CD4-positive, alpha-beta T cell treated with Interleukin-15 for 1 hour (primary cell): ENCODE measurements at places on chromosomes 2 and 18.
A peak's percentile ranks its signal among the peaks of the same experiment; 100 is the strongest.

GRCh38 chr18:49749563-49749962 lies 63.8 kb downstream of the ACAA2 start:
- DNase-seq: no peak

DNA sequence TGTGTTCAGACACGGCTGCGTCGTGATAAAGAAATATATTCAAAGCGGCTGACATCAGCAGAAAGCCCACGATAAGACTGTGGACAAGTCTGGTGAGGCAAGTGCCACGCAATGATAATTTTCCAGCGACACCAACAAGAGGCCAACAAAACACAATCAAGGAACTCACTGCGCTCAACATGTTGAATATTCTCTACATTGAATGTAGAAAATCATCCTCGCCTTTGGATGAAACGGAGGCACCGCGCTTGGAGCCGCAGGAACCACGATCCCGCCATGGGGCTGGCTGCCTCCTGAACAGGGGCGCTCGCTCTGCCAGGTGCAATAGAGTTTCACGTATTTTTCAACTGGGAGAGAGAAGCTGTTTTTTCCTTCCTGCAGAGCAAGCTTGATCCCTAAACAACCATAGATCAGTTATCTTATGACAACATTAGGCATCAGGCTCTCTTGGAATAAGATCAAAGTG lies 220.3 kb downstream of the ATAD2B start:
- peak; percentile 14 for DNase-seq

- no peak for DNase-seq
Measured at GRCh38 chr2:111662771-111663470, 221.1 kb downstream of the ANAPC1 start.

GRCh38 chr18:58975781-58976180 lies 111.1 kb downstream of the ZNF532 start:
- no peak for DNase-seq

DNA sequence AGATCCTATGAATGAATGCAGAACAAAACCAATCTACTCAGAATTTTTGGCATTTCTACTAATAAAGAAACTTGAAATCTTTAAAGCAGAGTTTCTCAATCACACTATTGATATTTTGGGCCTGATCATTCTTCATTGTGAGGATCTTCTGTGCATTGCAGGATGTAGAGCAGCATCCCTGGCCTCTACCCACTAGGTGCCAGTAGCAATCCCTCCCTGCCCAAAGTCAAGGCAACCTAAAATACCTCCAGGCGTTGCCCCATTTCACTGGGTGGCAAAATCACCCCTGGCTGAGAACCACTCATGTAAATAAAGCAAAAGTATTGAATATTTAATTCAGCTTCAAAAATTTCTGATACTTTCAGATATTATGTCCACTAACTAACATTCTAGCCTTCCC lies 213.0 kb downstream of the SP3 start:
- no peak for DNase-seq

DNA sequence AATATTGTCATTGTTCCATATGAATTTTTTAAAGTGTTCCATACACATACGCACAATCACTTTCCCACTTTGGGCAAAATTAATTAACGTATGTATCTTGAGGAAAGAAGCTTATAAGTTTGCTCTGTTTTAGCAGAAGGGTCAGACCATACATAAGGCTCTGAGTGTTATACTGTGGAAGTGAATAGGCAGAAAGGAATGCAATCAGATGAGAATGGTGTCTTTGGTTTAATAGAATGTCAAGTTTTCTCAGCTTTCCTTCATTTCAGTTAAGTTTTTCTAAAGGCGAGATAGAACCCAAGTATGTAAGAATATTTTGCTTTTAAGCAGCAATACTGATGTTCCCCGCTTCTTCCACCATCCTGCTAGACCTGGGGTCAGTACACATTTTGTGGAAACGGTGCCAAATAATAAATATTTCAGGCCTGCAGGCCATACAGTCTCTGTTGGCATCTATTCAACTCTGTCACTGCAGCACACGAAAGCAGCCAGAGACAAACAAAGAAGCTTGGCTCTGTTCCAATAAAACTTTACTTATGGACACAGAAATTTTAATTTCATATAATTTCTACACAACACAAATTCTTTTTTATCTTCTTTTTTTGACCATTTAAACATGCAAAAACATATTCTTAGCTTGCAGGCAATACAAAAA lies 100.6 kb downstream of the UPP2 start:
- DNase-seq: no peak

GRCh38 chr2:82237994-82238662 lies 1933.6 kb upstream of the LRRTM1 start:
- no peak for DNase-seq

- DNase-seq: no peak
Measured at GRCh38 chr2:214989187-214989586, 149.2 kb downstream of the ABCA12 start.

DNA sequence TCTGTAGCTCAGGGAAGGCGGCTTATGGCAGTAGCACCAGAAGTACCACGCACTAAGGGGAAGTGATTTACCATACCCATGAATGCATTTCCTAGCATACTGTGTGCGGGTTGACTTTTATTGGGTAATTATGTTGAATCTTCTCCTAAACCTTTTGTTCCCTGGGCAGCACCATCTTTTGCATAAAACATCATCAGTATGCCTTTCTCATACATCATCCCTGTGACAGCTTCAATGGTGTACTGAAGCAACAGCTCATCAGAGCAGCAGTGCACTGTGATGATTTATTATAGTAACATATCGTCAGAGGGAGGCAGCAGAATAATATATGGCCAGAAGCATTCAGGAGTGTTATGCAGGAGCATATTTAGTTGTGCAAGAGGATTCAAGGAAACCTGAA lies 204.9 kb downstream of the CDH7 start:
- DNase-seq: no peak

DNA sequence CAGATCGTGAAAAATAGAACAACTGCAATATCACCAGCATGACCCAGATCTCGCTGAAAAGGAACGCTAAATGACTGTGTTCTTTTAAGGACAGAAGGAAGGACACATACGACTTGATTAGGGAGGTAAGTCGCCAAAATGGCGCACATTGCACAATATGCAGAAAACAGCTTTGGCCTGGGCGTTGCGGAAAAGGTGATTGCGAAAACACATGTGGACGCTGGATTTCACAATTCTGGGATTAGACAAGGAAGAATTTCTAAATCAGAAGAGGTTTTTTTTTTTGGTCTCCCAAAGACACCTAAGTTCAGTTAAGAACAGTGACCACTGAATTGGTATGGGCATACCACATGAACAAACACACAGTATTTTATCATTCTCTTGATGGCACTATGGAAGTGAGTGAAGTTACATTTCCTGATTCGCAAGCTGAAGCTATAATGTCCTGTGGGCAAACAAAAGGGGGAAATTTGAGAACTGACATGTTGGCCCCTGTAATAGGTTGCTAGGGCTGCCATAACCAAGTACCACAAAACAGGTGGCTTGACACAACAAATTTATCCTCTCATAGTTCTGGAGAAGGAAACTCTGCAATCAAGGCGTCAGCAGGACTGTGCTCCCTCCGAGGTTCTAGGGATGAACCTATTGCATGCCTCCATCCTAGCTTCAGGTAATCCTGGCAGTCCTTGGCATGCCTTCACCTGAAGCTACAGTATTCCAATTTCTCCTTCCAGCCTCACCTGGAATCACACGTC lies 25.8 kb upstream of the ERICH2 start:
- no peak for DNase-seq

- DNase-seq: no peak
Measured at GRCh38 chr2:55459279-55459678, 39.6 kb upstream of the CCDC88A start.

GRCh38 chr2:128841803-128842202 lies 523.1 kb upstream of the HS6ST1 start:
- no peak for DNase-seq

GRCh38 chr18:36608107-36608506 lies 220.7 kb downstream of the TPGS2 start:
- no peak for DNase-seq

- no peak for DNase-seq
Measured at GRCh38 chr2:215799194-215799593, 214.2 kb downstream of the MREG start.

DNA sequence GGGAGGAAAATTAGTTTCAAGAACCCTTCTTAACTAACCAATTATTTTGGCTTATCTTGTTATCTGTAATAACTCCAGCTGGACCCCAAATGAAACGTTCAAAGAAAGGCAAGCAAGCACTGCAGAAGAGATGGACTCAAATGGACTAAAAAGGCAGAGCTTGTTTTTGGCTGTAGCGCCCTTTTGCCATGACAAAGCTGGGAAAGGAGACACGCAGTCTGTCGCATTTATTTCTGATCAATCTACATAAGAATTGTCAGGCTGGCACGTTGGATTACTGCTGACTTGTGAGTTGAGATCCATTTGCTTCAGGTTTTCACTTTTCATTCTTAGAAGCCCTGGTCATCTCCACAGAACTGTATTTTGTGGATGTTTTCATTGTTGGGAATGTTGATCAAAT lies 402.9 kb downstream of the TMEM182 start:
- no peak for DNase-seq

- DNase-seq: no peak
Measured at GRCh38 chr2:178976351-178976750, 73.6 kb downstream of the CCDC141 start.

- DNase-seq: no peak
Measured at GRCh38 chr2:159082119-159082518, 113.7 kb downstream of the TANC1 start.

DNA sequence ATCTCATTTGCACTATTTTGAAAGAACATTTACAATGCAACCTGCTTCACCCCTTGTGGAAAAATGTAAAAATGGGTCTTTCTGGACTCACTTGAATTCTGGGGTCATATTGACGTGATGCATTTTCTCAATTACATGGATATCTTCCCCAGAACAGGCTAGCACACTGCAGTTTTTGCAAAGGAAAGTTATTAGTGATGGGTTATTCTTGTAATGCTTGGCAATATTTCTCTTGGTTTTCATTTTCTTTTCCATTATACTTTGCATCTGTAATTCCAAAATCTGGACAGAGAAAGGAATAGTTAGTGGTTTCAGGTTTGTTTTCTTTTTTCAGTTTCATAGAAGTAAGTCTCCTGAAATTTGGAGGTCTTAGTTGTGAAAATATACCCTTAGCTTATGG lies 24.8 kb upstream of the FAP start:
- DNase-seq: no peak

DNA sequence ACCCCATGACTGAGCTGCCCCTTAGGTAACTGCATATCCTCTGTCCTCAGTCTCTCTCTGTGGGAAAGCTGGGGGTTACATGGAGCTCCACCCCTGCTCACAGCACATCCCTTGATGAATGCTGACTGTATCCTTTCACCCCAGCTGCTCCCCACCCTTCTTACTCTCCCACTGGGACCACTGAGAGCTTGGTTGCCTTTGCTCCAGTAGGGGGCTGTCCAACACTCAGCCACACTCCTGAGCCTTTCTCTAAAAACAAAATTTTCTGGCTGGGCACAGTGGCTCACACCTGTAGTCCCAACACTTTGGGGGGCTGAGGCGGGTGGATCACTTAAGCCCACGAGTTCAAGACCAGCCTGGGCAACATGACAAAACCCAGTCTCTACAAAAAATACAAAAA lies 89.2 kb upstream of the MSH2 start:
- no peak for DNase-seq

- DNase-seq: no peak
Measured at GRCh38 chr2:200383380-200384110, 77.1 kb downstream of the SPATS2L start.

DNA sequence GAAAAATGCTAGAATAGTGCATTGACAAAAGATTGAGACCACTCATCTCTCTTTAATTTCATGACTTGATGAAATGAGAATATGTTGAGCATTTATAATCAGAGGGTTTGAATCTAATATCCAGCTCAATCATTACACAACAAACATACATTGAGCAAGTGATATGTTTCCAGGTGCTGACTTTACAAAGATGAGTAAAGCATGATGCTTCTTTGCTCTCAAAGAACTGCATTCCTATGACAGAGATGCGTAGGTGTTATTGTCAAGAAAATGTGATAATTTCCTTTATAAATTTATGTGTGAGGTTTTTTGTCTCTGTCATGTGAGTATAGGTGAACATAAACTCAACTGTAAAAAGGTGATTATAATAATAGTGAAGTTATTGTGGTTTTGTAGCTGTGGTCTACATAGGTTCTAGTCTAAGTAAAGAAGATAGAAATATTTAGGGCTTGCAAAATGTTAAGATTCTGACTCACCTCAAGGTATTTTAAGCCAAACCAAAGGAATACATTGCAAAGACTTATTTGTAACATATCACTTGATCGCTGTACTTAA lies 389.8 kb downstream of the GALNT13 start:
- DNase-seq: no peak

- no peak for DNase-seq
Measured at GRCh38 chr2:163580757-163581156, 155.1 kb downstream of the FIGN start.

DNA sequence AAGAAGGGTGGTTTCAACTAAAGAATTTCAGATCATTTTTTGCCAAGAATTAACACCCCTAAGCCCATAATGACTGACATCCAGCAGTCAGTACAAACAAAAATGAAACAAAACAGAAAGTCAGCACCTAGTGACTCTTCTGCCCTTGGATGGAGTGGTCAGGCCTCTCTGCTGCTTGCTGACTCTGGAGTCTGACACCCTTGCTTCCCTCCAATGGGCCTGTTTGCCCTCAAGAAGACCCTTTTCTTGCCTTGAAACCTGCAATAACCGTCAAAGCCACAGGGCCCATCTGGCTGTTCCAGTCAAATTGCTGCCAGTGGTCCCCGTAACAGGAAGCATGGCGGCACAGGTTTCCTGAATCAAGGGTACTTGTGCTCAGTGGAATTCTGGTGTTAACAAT lies 27.2 kb upstream of the CYTIP start:
- no peak for DNase-seq

DNA sequence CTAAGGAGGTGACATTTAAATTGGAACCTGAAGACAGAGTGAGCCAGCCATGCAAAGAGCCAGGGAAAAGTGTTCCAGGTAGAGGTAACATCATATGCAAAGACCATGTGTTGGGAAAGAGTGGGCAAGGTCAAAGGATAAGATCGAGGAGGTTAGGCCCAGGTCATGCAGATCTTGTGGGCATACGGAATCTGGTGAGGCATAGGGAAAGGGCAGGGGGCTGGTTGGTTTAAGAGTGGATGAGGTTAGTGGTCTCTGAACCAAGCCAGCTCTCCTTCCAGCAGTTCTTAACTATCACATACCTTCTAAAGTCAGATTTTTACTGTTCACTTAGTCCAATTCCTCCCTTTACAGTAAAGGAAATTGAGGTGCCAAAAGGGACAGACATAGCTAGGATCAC lies 3.0 kb downstream of the ANKRD53 start:
- DNase-seq: no peak

- DNase-seq: no peak
Measured at GRCh38 chr2:96753661-96754282, 6.9 kb upstream of the CNNM4 start.

GRCh38 chr18:41134426-41134825 lies 820.6 kb upstream of the PIK3C3 start:
- DNase-seq: no peak

DNA sequence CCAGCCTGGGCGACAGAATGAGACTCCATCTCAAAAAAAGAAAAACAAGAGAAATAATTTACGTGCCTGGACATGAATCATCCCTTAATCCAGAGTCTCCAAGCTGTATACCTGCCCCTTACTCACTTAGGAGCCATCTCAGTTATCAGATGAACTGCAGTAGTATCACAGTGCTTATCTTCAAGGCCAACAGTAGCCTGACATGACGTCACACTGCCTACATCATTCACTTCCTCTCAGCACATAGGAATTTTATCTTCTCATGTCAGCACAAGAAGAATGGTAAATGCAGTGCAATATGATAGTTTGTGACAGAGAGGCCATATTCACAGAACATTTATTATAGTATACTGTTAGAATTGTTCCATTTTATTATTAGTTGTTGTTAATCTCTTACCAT lies 216.6 kb downstream of the SS18 start:
- no peak for DNase-seq
